ENCODE measurements at places on chromosomes 7 and 10. TPM values are rescaled to one million over a fixed set of nuclear protein-coding genes. Genes with fewer than 3 reads are reported as not detected.
A peak's percentile ranks its signal among the peaks of the same experiment; 100 is the strongest.

RBP3 gene
- total RNA-seq, result not detected

DNA sequence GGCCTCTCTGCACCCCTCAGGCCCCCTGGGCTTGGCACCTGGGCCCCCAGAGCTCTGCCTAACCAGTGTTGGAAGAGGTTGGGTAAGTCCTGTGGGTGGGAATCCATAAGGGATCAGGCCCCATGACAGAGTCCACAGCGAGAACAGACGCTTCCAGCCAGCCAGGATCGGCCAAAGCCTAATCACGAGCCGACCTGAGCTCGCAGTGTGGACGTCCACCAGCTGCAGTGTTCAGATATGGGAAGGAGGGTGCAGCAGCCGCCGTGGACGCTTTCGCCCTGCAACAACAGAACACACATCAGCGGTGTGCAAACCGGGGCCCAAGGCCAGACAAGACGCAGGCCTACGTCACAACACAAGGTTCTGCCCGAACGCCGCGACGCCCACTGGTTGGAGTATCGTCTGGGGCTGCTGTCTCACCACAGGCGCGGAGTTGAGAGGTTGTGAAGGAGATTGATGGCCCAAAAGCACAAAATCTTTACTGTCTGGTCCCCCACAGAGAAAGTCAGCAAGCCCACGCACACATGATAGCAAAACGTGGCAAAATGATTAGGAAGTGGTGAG is 102.1 kb downstream of the FOXL3 start:
- no peaks in the 10 kb centered on the region for H3K4me1 ChIP-seq
- DNase-seq, result no peak
- peaks cover 2% of the 10 kb centered on the region for H3K27me3 ChIP-seq
- H3K27ac ChIP-seq, result no peak overlapping the region

TFEC gene
- total RNA-seq, result 0.17 TPM

SCART1 gene
- total RNA-seq, result 4.5 TPM

SERPINE1 gene
- 0.27 TPM for total RNA-seq

DNA sequence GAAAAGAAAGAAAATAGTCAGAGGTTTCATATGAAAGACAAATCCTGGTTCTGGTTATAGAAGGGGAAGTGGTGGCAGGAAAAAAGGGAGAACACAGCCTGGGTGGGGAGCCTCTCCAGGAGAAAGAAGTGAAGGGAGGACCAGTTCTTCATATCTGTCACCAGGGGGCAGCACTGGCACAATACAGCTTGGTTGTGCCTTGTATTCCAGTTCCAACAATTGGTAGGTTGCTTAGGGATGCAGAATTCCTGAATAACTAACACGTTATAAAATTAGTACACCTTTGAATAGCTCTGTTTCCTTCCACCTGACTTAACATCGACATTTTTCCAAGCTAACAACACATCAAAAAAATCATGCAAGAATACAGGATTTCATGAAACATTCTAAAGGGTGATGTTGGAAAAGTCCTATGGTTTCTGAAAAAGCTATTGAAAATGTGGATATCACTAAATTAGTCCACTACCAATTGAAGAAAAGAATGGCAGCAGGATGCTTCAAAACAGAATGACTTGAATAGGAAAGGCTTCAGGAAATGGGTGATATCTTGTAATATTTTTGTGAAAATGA is 52.9 kb downstream of the CYP26A1 start:
- H3K4me3 ChIP-seq, result no peak overlapping the region
- H3K27me3 ChIP-seq, result peaks cover 2% of the 10 kb centered on the region
- H3K4me1 ChIP-seq, result peaks cover 16% of the 10 kb centered on the region
- no peak overlapping the region for H3K27ac ChIP-seq

LGI1 gene
- not detected for total RNA-seq

GRCh38 chr7:1645071-1645409 is 25.0 kb upstream of the ELFN1 start:
- no peak for DNase-seq
- no peaks in the 10 kb centered on the region for H3K27me3 ChIP-seq
- H3K27ac ChIP-seq, result no peak overlapping the region
- no peak overlapping the region for H3K4me3 ChIP-seq
- H3K36me3 ChIP-seq, result no peaks in the 10 kb centered on the region
- H3K4me1 ChIP-seq, result no peaks in the 10 kb centered on the region

- peak overlapping the region; percentile 98 for H3K27ac ChIP-seq
- no peaks in the 10 kb centered on the region for H3K27me3 ChIP-seq
Measured at GRCh38 chr7:149865437-149865836, 8.3 kb upstream of the ATP6V0E2 start.

CALML5 gene
- total RNA-seq, result not detected

BAIAP2L1 gene
- total RNA-seq, result 0.40 TPM

FAM25A gene
- total RNA-seq, result not detected

DNA sequence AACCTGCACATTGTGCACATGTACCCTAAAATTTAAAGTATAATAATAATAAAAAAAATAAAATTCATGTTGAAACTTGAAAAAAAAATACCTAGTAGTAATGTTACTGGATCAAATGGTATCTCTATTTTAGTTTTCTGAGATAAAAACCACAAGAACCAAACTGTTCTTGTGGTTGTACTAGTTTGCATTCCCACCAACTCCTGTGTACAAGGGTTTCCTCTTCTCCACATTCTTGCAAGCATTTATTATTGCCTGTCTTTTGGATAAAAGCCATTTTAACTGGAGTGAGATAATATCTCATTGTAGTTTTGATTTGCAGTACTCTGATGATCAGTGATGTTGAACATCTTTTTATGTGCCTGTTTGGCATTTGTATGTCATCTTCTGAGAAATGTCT is 177.7 kb downstream of the KIF20B start:
- peaks cover 22% of the 10 kb centered on the region for H3K27me3 ChIP-seq
- H3K4me1 ChIP-seq, result no peaks in the 10 kb centered on the region
- no peak overlapping the region for H3K4me3 ChIP-seq

DNA sequence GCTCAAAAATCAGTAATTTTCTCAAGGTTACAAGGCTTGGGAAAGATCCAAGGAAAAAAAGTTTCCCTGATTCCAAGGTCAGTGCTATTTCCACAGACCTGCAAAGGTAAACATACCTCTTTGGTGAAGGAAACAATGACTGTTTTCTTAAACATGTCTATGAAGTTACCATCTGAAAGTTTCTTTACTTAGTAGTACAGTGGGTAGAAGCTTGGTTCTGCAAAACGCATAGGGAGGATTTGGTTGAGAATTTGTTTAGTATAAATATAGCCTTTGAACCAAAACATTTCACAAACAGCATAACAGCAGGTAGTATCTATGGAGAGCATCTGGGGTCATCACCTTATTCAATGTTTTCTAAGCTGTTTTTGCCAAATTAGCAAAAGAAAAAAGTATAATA is 169.6 kb downstream of the CCSER2 start:
- H3K4me1 ChIP-seq, result peaks cover 16% of the 10 kb centered on the region
- H3K27ac ChIP-seq, result no peak overlapping the region
- peaks cover 11% of the 10 kb centered on the region for H3K36me3 ChIP-seq
- H3K4me3 ChIP-seq, result no peak overlapping the region
- DNase-seq, result no peak
- no peaks in the 10 kb centered on the region for H3K27me3 ChIP-seq

DNA sequence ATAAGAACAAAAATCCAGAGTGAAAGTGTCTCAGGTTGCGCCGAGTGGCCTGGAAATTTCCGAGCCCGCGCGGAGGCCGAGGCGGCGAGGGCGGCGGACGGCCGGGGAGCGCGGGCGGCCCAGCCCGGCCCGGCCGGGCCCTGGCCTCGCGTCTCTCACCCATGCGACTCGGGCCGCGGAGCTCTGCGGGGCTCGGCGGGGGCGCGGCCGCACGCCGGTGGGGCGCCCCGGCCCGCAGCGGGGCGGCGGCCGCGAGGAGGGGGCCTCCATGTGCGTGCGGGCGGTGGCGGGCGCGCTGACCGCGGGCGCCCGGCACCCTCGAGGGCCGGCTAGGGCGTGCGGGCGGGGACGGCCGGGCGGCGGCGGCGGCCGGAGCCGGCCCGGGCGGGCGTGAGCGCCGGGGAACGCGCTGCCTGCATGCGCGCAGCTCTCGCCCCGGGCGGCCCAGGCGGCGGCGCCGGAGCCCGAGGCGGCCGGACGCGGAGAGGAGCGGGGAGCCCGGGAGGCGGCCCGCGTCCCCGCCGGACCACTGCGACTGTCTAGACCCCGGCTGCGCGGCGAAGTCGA is 302 bp upstream of the EN2 start:
- peak overlapping the region; percentile 30 for H3K4me3 ChIP-seq
- H3K27ac ChIP-seq, result peak overlapping the region; percentile 54
- no peak for DNase-seq

HYAL4 gene
- total RNA-seq, result 0.10 TPM

DYNC1I1 gene
- total RNA-seq, result not detected

DLD gene
- 60.5 TPM for total RNA-seq

- peaks cover 44% of the 10 kb centered on the region for H3K27me3 ChIP-seq
- peaks cover 3% of the 10 kb centered on the region for H3K36me3 ChIP-seq
- peaks cover 26% of the 10 kb centered on the region for H3K4me1 ChIP-seq
- no peak overlapping the region for H3K27ac ChIP-seq
- no peak overlapping the region for H3K4me3 ChIP-seq
- DNase-seq, result no peak
Measured at GRCh38 chr7:141017555-141017954, 2.8 kb upstream of the MRPS33 start.

DNA sequence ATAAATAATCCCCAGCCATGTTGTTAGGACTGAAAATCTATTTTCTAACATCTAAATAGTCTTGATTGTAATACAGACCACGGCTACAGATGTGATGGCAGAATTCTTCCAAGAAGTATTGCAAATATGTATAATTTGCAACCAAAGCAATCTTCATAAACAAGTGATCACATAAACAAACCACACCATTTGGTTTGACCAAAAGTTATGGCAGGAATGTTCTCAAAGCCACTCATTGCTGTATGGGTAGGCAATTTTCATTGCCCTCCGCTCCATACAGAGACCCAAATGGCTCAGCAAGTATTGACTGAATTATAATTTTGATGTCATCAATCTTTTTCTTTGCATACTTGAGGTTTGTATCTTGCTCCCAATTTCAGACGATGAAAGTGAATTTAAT is 19.0 kb upstream of the RHOBTB1 start:
- peaks cover 12% of the 10 kb centered on the region for H3K4me1 ChIP-seq
- no peak overlapping the region for H3K4me3 ChIP-seq
- no peaks in the 10 kb centered on the region for H3K36me3 ChIP-seq
- no peak overlapping the region for H3K27ac ChIP-seq
- H3K27me3 ChIP-seq, result peaks cover 20% of the 10 kb centered on the region

METTL27 gene
- total RNA-seq, result 1.9 TPM

STAM gene
- 23.8 TPM for total RNA-seq

PLAC9 gene
- total RNA-seq, result not detected

DNA sequence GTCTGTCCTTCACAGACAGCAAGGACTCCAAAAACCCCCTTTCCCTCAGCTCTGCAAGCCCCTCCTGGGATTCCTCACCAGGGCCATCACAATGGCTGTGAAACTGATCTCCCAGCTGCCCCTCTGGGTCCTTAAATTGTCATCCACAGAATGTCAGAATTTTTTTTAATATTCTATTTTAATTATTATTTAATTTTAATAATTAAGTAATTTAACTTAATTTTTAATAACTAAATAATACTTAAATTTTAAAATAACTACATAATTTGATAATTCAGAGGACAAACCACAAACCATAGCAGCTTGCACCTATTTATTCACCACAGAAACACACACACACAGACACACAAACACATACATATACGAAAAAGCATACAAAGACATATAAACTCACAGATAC is 565.8 kb upstream of the COBL start:
- no peaks in the 10 kb centered on the region for H3K27me3 ChIP-seq
- no peak overlapping the region for H3K27ac ChIP-seq
- DNase-seq, result no peak
- no peak overlapping the region for H3K4me3 ChIP-seq
- no peaks in the 10 kb centered on the region for H3K36me3 ChIP-seq

DNA sequence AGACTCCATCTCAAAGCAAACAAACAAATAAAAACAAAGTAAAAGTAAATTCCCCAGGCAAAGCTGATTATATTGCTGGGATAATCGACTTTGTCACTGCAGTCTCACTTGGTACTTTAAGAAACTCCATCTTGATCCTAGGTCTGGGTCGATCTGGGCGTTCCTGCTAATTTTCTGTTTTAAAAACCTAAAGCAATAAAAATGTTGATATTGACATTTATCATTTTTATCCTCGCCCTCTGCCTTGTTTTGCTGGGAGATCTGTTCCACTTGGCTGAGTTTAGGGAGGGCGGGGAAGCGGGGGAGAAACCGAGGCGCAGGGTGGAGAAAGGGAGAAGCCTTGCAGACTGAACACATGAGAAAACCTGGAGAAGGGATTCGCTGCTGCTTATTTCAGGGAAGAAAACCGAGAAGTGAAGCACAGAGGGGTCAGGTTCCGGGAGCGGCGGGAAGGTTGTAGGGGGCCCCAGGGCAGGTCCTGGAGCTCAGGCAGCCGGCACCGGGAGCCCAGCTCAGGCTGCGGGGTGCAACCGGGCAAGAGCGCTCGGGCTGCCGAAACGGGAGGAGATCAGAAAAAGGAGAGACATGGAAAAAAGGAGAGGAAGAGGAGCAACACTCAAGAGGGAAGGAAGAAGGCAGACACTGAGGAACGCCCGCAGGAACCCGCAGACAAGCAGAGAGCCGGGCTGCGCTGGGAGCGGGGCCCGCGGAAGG is 27.3 kb upstream of the KMT2C start:
- H3K27ac ChIP-seq, result peak overlapping the region; percentile 93
- no peaks in the 10 kb centered on the region for H3K36me3 ChIP-seq
- no peaks in the 10 kb centered on the region for H3K27me3 ChIP-seq
- no peak for DNase-seq

EDRF1 gene
- 39.5 TPM for total RNA-seq

SPDYE18 gene
- total RNA-seq, result 0.60 TPM

ZNF12 gene
- total RNA-seq, result 25.7 TPM

DNA sequence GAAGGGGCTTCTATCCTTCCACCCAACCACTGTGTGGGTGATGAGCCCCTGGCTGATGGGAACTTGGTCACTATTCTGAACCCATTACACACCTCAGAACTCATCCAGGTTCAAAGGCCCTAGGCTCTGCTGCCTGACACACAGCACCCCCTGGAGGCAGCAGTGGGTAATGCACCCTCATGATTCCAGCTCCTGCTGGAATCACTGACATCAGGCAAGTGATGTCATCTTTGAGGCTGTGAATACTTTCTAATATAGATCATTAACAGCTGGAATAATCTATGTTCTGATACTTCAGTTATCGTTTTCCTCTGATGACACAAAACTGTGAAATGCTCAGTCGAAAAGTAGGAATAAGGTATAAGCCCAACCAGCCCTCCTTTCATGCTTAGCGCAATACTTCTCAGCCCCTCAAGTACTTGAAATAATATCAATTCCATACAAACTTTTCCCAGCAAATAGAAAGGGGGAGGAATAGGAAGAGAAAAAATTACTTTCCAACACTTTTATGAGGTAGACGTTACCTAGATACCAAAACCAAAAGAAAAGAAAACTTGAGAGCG is 7.5 kb upstream of the RBP3 start:
- no peaks in the 10 kb centered on the region for H3K36me3 ChIP-seq
- peaks cover 6% of the 10 kb centered on the region for H3K27me3 ChIP-seq
- DNase-seq, result peak; percentile 73
- no peaks in the 10 kb centered on the region for H3K4me1 ChIP-seq
- no peak overlapping the region for H3K27ac ChIP-seq
- H3K4me3 ChIP-seq, result no peak overlapping the region

Measured in activated CD4-positive, alpha-beta T cell treated with anti-CD3 and anti-CD28 coated beads, Interleukin-2, amount 10 ng/mL, durations not matched to agents 7 days and 5 days (primary cell).